ENCODE measurements at places on chromosomes 6 and 20.

GRCh38 chr6:26175428-26176181 lies 88.4 kb downstream of the HFE start:
- no peak for DNase-seq

GRCh38 chr20:8645326-8645725 lies 423.6 kb upstream of the PLCB4 start:
- DNase-seq, result peak; percentile 46

- peak; percentile 48 for DNase-seq
Observed at GRCh38 chr20:53829724-53830521, 236.3 kb upstream of the ZNF217 start.

- DNase-seq, result peak; percentile 97
Observed at GRCh38 chr6:157981395-157982101, at the start of gene SYNJ2. Gene SYNJ2, plus strand, starts transcription at chr6:157981863. Its CDS starts 99 bp downstream, at chr6:157981962.

GRCh38 chr20:58622671-58623578 lies 28.2 kb upstream of the STX16 start:
- DNase-seq, result peak; percentile 94

DNA sequence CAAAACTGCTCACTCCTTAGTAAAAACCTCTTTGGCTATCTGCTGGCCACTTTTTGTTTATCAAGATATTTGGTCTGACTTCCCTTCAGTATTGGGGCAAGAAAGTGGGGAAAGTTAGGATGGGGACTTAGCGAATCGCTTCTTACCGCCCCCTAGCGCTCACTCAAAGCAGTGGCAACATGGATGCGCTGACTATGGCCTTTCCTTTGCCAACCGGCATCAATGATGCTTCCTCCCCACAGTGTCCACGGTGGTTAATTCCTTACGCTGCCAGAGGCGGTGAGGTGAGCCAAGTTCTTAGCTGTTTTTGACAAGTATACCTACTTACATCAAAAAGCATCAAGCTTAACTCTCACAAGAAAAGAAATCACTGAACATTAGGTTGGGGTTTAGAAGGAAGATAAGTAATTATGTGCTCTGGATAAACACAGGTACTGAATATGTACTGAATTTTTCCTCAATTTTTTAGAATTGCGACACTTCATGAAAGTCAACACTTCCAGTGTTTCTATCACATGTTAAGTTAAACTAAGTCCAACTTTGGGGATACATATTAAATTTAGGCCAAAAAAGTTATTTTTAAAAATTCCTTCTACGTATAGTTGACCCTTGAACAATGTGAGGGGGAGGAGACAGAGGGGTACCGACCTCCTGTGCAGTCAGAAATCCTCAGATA lies 86.7 kb downstream of the GMDS start:
- DNase-seq, result no peak

DNA sequence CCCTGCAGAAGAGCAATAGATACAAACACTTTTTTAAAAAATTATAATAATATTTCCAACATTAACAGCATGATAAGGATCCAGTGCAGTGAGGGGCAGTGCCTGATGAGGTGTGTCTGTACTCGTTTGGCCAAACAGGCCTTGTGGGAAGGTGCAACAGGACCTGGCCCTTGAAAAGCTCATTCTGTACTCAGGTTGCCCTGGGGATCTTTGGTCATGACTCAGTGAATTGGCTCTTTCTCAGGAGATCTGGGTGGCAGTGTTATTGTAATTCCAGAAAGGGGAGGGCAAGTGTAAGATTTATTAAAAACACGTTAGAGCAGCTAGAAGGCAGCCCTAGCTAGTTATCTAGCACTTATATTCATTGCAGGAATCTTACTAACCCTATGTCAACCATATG lies 2.9 kb upstream of the SPINT3 start:
- DNase-seq, result no peak

Data from osteoblast (primary cell).